ENCODE measurements at places on chromosomes 5 and 9. TPM values are rescaled to one million over a fixed set of nuclear protein-coding genes. Genes with fewer than 3 reads are reported as not detected.

Gene ERCC8
- total RNA-seq = 9.6 TPM

Gene HCN1
- 14.2 TPM for total RNA-seq

- DNase-seq = no peak
Measured at GRCh38 chr5:84354101-84354500, 30.6 kb downstream of the EDIL3 start.

DNA sequence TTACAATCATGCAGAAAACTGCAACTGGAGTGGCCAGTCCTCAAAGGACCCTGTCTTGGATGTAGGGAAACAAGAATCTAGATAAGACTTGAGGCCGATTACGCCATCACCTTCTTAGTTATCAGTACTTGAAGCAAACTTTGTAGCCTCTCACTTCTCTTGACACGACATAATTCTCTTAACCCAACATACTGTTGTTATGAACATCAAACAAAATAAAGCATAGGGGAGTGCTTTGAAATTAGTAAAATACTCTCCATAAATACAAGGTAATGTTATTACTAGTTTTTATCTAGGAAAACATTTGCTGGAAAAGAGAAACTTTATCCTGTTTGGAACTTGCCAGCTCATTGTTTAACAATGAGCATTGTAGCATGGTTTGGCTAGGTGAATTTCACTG, 574.9 kb upstream of the DMAC1 start:
- DNase-seq = no peak

GRCh38 chr9:137213160-137214060, 7.9 kb downstream of the NDOR1 start:
- no peak for DNase-seq

DNA sequence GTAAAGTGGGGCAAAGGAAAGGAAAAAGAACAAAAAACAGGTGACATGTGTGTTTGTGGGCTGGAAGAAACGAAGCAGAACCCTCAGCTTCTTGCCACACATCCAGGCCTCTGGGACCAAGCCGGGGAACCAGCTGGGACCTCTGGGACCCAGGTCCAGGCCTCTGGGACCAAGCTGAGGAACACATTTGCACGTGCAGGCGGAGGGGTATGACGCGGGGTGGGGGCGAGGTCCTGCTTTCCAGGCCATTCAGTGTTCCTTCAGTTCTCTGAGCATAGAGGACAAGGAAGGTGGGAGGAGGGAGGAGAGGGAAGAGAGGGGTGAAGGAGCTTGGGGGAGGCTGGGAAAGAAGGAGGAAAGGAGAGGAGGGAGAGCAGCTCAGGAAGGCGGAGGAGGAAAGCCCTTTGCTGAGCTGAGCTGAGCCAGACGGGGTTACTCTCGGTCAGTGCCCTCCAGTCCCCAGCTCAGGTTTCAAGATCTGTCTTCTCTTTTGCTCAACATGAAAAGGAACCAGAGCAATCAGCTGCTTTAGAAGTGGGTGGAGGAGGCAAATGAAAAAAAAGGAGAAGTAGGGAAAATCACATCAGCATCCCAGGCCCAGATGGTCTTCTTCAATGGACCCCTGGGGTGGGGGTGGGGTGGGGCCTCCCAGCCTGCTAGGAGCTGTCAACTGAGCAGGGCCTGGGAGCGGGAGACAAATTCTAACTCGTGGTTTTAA, 59.1 kb downstream of the ABCA1 start:
- DNase-seq = peak; percentile 78

Gene HAVCR1
- not detected for total RNA-seq

Gene IFNA2
- total RNA-seq = not detected

- no peak for DNase-seq
Measured at GRCh38 chr9:115442054-115442453, 324.1 kb upstream of the TNC start.

Gene ACTL7B
- not detected for total RNA-seq

DNA sequence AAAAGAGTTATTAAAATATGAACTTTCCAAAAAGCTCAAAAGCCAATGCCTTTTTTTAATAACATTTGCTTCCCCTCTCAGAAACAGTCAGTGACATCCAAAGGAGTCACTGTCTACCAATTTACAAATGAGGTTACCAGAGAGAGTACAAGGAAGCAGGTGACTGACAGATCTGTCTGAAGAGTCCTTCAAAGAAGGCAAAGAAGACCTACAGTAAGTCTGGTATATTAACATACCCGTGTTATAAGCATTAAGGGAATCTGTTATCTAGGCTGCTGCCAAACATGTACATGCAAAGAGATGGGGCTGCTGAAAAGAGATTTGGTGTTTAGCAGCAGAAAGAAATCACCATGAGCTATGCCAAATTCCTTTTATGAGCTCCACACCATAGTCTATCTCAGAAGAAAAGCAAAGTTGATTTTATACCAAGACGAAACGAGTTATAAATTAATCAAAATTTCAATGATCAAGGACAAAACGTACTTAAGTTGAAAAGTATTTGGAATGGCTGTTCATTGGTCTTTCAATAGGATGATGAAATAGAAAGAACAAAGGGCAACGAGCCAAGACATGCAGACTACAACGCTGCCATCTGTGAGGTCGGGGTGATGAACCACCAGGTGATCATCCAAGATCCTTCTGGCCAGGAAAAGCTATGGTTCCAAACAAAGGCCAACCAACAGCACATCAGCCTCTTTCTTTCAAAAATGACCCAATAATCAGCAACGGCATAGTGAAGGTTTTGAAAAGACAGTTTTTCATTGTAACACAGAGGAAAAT, 8.1 kb downstream of the PRELID2 start:
- DNase-seq = no peak

Gene MINAR2
- not detected for total RNA-seq

DNA sequence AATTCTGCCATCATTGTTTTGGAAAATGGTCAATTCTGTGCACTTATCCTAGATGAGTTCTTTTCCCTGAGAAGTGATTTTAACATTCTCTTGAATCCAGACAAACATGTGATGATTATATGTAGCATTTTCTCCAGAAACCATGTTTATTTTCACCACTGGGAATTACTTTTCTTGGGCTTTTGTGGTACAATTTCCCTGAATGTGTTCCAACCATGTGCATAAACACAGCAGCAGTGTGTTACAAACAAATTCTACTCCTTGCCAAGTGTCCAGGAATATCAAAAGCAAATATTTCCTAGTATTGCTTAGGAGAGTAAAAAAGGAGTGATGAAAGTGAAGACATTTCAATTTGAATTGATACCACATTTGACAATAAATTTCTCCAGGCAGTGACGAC, 50.4 kb downstream of the NXNL2 start:
- no peak for DNase-seq

Measured in right cardiac atrium (tissue), 5 donors.